ENCODE measurements at places on chromosomes 6 and 20. TPM values are rescaled to one million over a fixed set of nuclear protein-coding genes. Genes with fewer than 3 reads are reported as not detected.

Gene EDN1
- 3.6 TPM for total RNA-seq

Gene AFG1L
- total RNA-seq, result 22.5 TPM

Gene UBD
- total RNA-seq, result not detected

- no peak for DNase-seq
These were observed 56.1 kb downstream of the SAMD5 start for GRCh38 chr6:147564556-147564955.

- no peak for DNase-seq
These were observed 12.9 kb upstream of the GLP1R start for GRCh38 chr6:39035681-39036080.

GRCh38 chr6:44730771-44731391 is 343.4 kb downstream of the CDC5L start:
- no peak for DNase-seq
